ENCODE measurements at places on chromosomes 5 and 9.

- DNase-seq, result peak; percentile 23
These were observed 37.7 kb upstream of the NEURL1B start for GRCh38 chr5:172603251-172603806.

DNA sequence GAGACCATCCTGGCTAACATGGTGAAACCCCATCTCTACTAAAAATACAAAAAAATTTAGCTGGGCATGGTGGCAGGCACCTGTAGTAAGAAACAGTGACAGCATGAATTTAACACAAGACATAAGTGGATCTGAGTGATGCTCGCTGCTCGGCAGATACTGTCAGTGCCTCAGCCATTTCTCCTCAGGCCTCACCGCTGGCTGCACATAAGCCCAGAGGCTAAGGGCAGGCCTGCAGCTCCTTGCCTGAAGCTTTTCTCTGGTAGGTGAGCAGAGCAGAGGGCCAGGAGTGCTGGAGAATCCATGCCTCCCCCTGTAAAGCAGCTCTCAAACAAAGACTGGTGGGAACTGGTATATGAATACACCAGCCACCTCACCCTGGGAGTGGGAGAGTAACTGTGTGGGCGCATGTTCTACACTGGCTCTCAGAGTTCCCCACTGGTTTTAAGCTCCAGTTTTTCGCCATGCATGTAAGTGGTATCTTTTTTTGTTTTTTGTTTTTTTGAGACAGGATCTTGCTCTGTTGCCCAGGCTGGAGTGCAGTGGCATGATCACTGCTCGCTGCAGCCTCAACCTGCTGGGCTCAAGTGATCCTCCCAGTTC is 10.3 kb upstream of the CD72 start:
- DNase-seq, result no peak

DNA sequence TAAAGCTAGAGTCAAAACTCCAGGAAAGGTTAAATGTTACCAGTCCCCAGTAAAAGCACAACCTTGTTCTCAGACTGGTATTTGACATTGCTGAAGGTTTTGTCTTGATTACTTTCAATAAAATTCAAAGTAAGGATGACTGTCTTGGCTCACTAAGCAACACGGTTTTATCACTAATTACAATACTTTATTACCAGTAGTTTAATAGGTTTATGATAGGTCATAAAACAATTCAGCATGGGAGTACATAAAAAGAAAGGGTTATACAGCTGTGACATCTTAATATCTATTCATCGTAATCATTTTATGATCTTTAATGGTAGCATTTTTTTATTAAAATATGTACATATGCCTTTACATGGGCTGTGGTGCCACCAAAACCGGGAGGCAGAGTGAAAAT is 370.7 kb upstream of the IRX2 start:
- no peak for DNase-seq

DNA sequence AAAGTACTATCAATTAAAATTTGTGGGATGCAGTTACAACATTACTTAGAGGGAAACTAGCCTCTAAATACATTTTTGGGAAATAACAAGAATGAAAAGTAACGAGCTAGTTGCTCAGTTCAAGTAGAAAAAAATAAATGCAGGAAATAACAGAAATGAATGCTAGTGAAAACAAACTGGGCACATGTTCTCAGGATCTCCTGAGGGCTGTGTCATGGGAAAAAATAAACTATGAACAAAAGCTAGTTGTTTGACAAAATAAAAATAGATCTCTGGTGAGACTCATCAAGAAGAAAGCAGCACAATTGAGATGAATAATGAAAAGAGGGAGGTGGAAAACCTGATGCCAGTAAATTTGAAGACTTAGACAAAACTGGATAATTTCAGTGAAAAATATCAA is 16.3 kb downstream of the IDNK start:
- DNase-seq, result no peak
